Astrocyte of the spinal cord (primary cell): ENCODE measurements at places on chromosomes 4 and X.

GRCh38 chr4:115187136-115187535 lies 73.7 kb upstream of the NDST4 start:
- DNase-seq = peak; percentile 14

DNA sequence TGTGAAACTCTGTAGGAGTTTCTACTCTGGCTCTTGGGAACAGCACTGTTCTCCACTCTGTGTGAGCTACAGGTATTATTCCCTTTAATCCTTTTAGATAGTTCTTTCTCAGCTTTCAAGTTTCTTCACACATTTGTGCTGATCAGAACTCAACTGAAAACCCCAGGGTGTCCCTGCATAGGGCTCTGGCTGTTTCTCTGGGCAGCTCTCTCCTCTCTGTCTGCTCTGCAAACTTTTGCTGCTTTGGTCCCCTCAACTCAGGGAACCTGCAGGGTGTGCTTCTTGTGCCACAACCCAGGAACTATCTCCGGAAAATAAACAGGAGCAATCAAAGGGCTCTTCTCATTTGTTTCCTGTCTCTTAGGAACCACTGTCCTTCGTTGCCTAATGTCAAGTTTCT lies 196.6 kb upstream of the GABRA2 start:
- DNase-seq = no peak

DNA sequence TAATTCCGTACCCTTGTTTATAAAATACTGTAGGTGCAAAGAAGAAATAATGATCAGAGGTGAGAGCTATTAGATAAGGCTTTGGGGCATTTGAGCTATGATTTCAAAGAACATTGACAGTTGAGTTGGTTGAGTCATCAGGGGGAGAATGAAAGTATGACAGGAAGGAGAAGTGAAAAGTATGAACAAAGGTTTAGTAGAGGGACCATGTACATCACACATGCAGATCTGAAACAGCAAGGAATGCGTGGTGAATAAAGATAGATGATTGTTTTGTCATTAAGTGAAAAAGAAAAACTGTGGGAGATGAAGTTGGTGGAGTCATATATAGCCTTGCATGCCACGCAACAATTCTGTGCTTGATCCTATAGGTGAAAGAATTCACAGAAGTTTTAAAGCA lies 163.1 kb downstream of the ARAP2 start:
- DNase-seq = no peak

GRCh38 chr4:101556842-101557241 lies 209.5 kb upstream of the PPP3CA start:
- no peak for DNase-seq

GRCh38 chr4:175720067-175720466 lies 92.0 kb downstream of the GPM6A start:
- DNase-seq = no peak

GRCh38 chrX:39174241-39174771 lies 373.0 kb downstream of the MID1IP1 start:
- DNase-seq = no peak

GRCh38 chr4:63085091-63085490 lies 1324.2 kb downstream of the TECRL start:
- DNase-seq = no peak

- DNase-seq = no peak
Observed at GRCh38 chr4:56653461-56654237, 27.4 kb downstream of the HOPX start.

DNA sequence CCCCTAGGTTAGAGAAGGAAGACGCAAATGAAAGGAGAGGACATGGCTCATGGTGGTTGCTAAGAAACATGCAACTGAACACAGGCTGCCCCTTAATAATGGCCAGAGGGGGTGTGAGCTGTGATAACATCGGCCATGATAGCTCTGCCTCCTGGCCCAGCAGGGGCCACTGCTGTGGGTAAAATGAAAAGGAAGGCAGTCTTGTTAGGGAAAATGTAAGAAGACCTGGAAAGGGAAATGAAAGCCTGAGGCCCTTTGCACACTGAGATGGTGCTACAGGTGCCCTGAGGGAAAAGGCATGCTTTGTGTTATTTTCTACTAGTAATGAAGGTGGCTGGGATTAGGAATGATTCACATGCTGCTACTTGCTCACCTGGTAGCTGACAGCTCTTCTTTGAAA lies 123.6 kb upstream of the MID1 start:
- DNase-seq = no peak

GRCh38 chrX:21781525-21781924 lies 23.6 kb upstream of the SMPX start:
- DNase-seq = peak; percentile 44

DNA sequence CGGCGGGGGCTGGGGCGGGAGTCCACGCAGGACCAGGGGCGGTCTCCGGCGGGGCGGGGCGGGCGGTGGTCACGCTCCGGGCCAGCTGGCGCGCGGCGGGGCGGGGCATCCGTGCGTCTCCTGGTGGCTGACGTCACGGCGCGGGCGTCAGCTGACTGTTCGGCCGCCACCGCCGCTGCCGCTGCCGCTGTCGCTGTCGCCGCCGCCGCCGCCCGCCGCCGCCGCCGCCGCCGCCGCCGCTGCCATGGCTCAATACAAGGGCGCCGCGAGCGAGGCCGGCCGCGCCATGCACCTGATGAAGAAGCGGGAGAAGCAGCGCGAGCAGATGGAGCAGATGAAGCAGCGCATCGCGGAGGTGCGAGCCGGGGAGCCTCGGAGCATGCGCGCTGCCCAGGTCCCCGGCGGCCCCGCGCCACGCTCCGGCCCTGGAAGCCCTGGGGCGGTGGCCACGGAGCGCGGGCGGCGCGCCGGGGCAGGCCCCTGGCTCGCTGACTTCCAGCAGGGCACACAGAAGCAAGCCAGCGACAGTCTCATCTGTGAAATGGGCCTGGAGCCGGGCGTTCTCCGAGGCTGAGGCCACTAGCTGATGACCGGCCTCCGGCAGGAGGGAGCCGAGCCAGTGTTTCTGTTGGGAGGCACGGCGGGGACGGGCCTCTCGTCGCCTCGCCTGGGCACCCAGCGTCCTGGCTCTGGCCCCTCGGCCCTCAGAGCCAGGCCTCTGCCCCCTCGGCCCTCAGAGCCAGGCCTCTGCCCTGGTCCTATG lies at the start of gene FAM50A:
Gene FAM50A, plus strand, starts transcription at position 150 of the 763 bp plus-strand sequence. Its CDS starts 95 bp downstream, at position 245.
- peak; percentile 41 for DNase-seq

GRCh38 chr4:165378745-165379677 lies at the start of gene CPE:
Gene CPE, plus strand, starts transcription at chr4:165379008. Its CDS starts 214 bp downstream, at chr4:165379222.
- peak; percentile 83 for DNase-seq
